ENCODE measurements at places on chromosomes 4 and X.

- DNase-seq, result no peak
These were observed 488.6 kb upstream of the MAGEB2 start for GRCh38 chrX:29726811-29727210.

DNA sequence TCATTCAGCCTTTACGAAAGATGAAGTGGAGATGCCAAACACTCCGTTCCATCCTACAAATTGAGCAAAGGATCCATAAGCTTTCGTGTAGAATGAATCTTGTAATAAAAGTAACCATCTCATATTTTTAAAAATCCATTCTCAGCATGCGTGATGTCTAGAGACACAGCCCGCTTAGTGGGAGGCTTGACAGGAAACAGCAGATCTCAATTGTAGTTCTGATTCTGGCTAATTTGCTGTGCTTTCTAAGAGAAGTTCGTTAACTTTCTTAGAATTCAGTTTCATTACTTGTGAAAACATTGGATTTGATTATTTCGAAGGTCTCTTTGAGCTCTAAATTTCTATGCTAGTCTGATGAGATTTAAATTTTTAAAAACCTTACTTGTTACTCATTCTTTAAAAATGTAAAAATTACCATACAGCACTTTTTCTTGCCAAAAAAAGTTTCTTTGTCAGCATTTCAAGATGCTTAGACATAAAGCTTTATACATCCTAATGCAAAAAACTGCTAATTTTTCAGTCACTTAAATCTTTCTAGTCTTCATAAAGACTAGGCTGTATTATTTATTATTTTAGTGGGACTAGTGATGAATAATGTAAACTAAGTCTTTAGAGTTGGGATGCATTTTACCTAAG lies 66.9 kb upstream of the NEIL3 start:
- no peak for DNase-seq

DNA sequence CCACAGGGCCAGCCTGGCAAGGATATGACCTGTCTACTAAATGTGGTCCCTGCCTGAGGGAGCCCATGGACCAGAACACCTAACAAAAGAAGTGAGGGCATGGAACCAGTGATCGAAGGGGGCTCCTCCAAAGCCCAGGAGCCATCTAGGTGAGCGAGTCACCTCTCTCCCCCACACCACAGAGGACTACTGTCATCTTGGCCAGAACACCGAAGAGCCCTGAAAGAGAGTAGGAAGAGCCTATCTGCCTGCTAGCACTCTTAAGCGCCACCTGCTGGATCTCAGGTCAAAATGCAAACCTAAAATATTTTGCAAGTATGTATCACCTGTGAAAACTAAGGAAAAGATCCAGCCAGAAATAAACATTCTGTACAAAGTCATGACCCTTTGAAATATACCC lies 137.9 kb upstream of the ZXDB start:
- DNase-seq, result no peak

- no peak for DNase-seq
These were observed 93.4 kb downstream of the NHSL2 start for GRCh38 chrX:72003811-72004750.

GRCh38 chrX:13752141-13752540 lies 17.6 kb downstream of the OFD1 start:
- no peak for DNase-seq

All from retina (tissue), 1 donor.